D721Med (cell line): ENCODE measurements at places on chromosomes 5 and 9.

GRCh38 chr9:34623374-34624235, 3.3 kb upstream of the DCTN3 start:
- DNase-seq = no peak

DNA sequence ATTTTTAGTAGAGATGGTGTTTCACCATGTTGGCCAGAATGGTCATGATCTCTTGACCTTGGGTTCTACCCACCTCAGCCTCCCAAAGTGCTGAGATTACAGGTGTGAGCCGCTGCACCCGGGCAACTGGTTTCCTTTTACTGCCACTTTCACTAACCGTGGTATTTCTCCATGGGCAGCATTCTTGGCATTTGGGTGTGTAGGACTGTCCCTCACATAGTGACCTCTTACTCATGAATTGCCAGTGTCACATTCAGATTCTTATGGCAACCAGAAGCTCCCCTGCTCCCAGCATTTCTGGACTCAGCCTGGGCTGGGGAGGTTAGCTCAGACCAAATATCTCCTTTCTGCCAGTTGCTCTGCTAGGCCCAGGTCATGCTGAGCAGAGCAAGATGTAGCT, 50.1 kb downstream of the FOXI1 start:
- DNase-seq = no peak

- peak; percentile 20 for DNase-seq
These were observed 165.6 kb downstream of the YTHDC2 start for GRCh38 chr5:113678924-113679575.

DNA sequence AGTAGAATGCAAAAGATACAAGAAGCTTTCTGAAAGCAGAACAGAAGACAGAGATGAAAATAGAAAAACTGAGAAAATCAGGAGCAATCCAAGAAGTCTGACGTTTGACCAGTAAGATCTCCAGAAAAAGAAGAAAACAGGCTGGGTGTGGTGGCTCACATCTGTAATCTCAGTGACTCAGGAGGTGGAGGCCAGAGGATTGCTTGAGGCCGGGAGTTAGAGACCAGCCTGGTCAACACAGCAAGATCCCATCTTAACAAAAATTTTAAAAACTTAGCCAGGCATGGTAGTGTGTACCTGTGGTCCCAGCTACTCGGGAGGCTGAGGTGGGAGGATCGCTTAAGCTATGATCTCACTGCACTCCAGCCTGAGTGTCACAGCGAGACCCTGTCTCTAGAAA, 15.9 kb downstream of the RETREG1 start:
- DNase-seq = no peak
